ENCODE measurements at places on chromosomes 2 and 18. TPM values are rescaled to one million over a fixed set of nuclear protein-coding genes. Genes with fewer than 3 reads are reported as not detected.
A peak's percentile ranks its signal among the peaks of the same experiment; 100 is the strongest.

GRCh38 chr2:64787698-64788097, 134.0 kb upstream of the SERTAD2 start:
- no peak for DNase-seq

GRCh38 chr2:219947575-219947974, 320.1 kb downstream of the SLC4A3 start:
- DNase-seq: no peak

The LHCGR gene
- total RNA-seq: not detected

The TNS1 gene
- 21.1 TPM for total RNA-seq

The CENPO gene
- total RNA-seq: 9.2 TPM

DNA sequence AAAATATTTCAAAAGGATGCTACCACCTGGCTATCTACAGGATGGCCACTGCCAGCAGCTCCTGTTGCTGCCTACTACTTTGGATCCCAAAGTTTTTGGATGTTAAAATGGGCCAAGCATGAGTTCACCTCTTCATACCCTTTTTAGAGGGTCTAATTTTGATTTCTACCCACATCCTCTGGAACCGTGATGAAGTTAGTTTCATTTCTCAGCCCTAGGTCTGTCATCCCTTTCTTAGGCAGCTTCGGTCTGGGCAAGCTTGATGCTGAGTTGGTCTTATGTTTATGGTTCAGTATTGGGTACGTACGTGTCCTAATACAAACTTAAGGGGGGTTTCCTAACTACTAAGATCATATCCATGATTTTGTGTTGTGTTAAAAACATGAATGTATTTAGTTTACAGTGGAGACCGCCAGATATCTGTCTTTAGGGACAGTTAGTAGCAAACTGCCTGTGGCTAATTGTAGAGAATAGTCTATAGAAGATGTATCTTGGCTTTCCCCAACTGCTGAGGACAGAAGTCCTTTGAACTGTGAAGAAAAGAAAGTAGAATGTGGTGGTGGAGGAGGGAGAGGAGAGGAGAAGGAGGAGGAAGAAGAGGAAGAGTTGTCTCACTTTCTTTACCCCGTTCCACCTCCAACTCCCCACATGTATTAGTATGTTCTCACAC, 184.9 kb downstream of the UBE2E3 start:
- DNase-seq: no peak

- DNase-seq: peak; percentile 2
Observed at GRCh38 chr2:39069136-39069515, 51.7 kb downstream of the SOS1 start.

The SP5 gene
- total RNA-seq: not detected

All from dermis microvascular lymphatic vessel endothelial cell (primary cell).